Stimulated activated CD8-positive, alpha-beta memory T cell treated with anti-CD3 and anti-CD28 coated beads, Interleukin-7, amount 100 ng/mL, for 1 hour (primary cell): ENCODE measurements at places on chromosomes 12 and 14.

DNA sequence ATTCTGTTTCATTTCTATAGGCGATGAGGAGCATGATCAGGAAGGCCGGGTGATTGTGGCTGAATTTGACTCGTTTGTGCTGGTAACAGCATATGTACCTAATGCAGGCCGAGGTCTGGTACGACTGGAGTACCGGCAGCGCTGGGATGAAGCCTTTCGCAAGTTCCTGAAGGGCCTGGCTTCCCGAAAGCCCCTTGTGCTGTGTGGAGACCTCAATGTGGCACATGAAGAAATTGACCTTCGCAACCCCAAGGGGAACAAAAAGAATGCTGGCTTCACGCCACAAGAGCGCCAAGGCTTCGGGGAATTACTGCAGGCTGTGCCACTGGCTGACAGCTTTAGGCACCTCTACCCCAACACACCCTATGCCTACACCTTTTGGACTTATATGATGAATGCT, 1.9 kb downstream of the APEX1 start:
- no peak for DNase-seq

DNA sequence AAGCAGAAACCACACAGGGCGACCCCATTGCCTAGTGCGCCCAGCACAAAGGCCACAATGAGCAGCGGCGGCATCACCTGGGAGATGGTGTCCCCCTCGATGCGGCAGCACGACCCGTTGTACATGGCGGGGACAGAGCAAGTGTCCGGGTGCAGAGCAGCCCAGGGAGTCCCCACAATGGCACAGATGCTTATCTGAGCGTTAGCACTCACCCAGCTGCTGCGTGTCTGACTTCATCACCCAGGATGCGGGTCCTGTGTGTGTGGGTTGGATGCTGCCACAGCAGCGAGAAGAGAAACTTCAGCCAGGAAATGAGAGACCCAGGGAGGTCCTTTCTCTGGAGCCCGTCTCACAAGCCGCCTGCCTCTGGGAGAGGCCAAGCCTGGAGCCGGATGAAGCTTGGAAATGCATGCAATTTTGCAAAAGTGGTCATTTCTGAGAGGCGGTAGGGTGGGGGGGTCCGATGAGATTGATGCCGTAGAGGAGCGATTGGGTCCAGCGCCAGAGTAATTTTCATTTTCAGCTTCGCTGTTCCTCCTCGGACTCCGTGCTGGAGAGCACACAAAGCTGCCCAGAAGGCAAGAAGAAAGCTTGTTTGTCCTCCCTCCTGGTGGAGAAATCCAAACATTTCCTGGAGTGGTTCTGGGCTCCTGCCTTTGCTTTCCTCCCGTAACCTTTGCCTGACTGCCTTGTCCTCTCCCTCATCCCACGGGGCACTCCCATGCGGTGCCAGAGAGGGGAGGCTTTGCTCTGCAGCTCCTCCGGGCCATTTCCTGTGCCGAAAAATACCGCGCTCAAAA, at the start of gene HCAR1:
HCAR1 (minus strand) TSS at position 630 of the 800 bp plus-strand sequence; CDS start at position 125, 505 bp downstream.
- no peak for DNase-seq

GRCh38 chr14:60648249-60648933, 886 bp downstream of the SIX1 start:
- no peak for DNase-seq

- DNase-seq, result no peak
These were observed 16.3 kb downstream of the DYNC1H1 start for GRCh38 chr14:101980700-101981099.

DNA sequence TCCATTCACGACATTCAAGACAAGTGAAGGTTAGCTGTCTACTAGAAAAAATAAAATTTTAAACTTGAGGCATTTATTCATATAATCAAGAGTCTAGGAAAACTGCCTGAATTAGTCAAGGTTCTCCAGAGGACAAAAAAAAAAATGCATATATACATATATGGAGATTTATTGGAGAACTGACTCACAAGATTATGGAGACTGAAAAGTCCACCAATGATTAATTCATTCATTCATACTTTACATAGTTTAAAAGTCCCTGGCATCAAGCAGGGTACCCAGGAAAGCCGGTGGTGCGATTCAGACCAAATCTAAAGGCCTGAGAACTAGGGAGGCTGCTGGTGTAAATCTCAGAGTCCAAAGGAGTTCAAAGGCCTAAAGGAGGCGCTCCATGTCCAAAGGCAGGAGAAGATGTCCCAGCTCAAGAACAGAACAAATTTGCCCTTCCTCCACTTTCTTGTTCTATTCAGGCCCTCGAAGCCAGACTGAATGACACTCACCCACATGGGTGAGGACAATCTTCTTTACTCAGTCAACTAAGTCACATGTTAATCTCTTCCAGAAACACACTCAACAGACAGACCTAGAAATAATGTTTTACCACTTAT, 64.3 kb downstream of the ANKS1B start:
- no peak for DNase-seq

DNA sequence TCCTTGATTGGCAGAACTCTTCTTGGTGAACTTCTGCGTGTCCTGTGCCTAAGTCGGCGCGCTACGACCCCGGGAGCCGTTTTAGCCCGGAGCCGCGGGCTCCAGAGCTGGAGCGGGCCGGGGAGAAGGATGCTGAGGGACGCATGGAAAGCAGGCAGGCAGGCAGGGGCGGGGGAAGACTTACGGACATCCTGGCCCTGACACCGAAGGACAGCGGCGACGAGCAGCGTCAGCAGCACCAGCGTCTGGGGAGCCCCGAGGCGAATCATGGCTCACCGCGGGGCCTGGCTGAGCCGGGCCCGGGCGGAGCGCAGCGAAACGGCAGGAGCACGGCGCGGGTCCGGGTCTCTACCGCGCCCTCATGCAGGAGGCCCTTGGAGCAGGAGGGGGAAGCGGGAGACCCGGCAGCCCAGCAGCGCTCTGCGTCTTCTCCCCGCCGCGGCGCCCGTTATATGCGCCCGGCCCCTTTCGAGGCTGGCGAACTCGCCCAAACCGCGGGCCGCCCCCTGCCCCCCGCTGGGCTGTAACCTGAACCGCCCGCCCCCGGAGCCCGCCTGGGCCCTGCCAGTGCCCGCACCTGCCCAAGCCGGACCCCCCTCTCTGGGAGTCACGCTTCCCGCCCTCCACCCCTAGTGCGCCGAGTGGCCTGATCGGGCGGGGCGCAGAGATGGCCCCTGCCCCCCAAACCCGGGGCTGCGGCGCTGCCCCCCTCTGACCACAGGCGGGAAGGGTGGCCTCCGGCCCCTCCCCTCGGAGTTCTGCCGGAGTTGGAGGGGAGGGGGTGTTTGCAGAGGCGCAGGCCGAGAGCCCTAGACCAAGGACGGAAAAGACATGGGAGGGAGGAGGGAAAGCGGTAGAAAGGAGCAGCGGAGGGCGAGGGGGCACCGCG, at the start of gene COL2A1:
COL2A1 (minus strand) TSS at position 424 of the 889 bp plus-strand sequence; CDS start at position 269, 155 bp downstream.
- DNase-seq, result no peak

DNA sequence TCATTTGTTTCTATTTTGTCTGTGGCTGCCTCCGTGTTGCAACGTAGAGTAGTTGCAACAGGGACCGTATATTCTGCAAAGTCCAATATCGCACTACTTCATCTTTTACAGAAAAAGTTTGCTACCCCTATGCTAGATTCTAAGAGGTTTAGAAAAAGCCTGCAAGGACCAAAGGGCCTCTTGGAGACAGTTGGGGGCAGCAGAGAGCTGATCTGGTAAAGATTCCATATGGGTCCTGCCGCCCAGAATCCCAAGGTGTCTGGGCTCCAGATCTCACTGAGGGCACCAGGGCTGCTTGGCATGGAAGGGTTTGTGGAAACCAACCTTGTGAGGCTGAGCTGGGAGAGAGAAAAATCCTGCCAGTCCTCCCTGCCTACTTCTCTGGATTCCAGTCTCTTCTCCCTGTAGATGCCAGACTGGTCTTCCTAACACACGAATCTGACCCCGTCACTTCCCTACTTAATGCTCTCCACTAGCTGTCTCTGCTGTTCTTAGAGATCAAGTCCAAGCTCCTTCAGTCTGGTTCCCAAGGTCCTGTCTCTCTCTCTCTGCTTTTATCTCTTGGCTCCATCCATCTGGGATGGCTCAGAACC, 74.6 kb downstream of the GLRX5 start:
- DNase-seq, result no peak

DNA sequence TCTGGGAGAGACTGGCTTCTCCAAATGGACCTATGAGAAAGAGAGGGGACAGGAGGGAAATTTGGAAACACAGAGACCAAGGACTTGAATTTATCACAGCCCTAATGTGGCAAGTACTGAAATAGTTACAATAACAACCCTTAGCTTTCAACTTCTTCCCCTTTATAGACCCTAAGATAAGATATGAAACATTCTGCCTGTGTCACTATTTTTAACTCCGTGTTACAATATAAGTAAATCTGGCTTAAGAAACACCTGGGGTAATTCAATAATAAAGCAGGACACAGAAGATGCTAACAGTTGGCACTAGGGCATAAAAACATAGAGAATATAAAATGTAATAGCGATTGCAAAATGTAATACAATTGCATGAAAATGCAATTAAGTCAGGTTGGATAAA, 216.4 kb downstream of the NOVA1 start:
- no peak for DNase-seq

- DNase-seq, result no peak
These were observed 20.8 kb downstream of the HSP90AA1 start for GRCh38 chr14:102066041-102066451.

GRCh38 chr14:23052182-23052623, 5.1 kb downstream of the CDH24 start:
- DNase-seq, result no peak

GRCh38 chr12:43728117-43728516, 30.5 kb downstream of the PUS7L start:
- no peak for DNase-seq

- DNase-seq, result no peak
These were observed 11.9 kb downstream of the DCTN2 start for GRCh38 chr12:57534991-57535543.

DNA sequence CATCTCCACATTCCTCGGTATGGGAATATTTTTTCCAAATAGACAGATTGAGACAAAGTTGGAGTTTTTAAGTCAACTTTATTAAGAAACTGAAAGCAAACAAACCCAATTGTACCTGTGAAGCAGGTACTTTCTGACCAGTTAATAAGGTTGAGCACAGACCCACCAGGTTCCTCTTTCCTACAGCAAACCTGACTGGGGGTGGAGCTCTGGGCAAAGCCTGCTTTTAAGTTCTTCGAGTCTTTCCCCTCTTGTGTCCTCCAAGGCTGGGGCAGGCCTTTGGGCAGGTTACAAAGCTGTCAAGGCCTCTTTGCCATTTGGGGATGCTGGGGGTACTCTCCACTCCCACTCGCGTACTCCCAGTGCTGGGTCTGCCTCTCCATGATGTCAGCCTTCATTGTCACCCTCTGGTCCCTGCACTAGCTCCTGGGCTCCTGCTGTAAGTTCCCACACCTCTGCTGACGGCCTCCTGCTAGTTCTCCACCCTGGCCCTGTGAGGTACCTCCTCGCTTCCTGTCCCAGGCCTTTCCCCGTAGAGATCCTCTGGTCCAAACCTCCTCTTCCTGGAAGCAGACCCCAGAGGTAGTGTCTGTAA, 3.2 kb downstream of the KCNH3 start:
- DNase-seq, result no peak

- peak; percentile 27 for DNase-seq
These were observed 87.8 kb upstream of the DYNC1H1 start for GRCh38 chr14:101876555-101876938.

DNA sequence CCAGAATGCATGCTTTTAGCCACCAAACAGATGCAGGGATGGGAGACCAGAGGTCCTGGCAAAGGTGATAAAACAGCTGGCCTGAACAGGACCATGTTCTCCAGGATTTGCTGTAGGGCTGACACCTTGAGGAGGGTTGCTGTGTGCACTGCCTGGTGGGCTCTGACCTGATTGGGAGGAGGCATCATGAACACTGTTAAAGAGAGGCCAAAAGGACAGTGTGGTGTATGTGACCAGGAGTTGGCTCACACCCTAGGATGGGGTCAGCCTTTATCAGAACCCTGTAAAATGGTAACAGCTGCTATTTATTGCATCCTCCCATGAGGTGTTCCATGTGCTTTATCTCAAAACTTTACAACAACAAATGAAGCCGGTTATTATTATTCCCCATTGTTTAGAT, 8.8 kb downstream of the SYNDIG1L start:
- DNase-seq, result no peak

GRCh38 chr14:102352213-102352612, 10.5 kb downstream of the CINP start:
- DNase-seq, result no peak

DNA sequence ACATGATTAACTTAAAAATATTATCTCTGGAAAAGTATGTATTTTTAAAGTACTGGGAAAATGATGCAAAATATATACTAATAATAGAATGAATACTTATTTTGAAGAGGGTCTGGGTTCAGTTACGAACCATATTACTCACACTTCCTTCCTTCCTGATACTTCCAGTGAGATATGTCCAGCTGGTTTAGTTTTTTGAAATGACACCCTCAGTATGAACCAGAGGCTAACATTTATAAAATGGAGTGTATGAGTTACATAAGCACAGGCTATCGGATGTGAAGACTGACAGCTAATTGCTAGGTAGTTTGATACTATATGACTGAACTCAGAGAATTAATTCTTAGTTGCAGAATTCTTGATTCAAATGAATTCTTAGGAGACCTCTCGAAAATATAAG, 122.9 kb downstream of the OTOGL start:
- no peak for DNase-seq

- DNase-seq, result peak; percentile 7
These were observed 25.6 kb upstream of the KRAS start for GRCh38 chr12:25276199-25276937.

GRCh38 chr12:115191342-115191741, 507.4 kb upstream of the TBX3 start:
- no peak for DNase-seq
